ENCODE measurements at places on chromosomes 7 and 10.

GRCh38 chr7:50226669-50227068 is 77.8 kb upstream of the IKZF1 start:
- DNase-seq: no peak

DNA sequence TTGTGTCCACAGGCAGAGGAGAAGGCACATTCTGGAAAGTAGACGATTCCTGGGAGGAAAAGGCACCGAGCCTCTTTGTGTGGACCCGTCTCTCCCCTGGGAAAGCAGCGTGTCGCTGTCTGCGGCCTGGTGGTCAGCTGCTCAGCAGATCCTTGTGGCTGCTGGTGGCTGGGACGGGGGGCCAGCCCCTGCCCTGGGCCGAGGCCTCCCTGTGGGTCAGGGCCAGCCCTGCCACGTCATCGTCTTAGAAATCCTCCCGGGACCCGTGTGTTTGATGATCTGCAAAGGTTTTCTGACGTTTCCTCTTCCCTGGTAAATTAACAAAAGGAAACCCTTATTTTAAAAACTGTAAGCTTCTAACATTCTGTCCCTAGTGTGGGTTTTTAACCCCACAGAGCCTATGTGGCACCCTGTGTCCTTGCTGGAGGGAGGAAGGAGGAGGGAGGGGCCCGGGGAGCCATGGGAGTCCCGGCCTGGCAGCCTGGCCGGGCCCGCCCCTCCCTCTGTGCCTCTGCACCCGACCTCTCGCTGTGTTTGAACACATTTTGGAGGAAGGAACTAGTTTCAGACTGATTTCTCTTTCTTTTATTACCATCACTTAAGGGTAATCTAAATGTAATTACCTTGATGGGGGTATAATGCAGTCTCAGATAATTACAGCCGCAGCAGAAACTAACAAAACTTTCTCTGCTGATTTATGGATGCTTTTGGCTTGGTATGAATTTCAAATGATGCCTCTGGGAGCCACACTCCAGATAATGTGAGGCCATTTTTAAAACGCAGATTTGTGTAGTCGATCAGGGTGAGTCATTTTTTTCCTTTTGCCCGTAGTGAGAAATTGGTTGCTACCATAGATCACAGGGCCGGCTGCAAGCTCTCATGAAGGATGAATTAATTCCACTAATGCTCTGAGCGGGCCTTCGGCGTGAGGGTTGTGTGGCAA is 85.5 kb downstream of the NKX6-2 start:
- DNase-seq: no peak

DNA sequence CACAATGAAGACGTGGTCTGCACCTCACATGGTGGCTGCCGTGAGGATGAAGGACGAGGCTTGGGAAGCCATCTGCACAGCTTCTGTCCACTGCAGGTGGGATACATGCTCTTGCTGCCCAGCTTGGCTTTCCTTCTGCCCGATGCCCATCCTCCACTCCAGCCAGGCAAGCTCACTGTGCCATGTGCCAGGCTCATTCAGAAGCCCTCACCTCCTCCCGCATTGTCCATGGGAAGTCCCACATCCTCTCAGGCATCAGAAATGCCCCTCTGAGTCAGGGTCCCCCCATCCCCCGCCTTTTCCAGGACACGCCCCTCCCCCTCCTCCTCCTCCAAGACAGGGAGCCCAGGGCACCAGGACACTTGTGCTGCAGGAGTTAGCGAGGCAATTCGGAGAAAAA is 4.6 kb upstream of the NOM1 start:
- no peak for DNase-seq

DNA sequence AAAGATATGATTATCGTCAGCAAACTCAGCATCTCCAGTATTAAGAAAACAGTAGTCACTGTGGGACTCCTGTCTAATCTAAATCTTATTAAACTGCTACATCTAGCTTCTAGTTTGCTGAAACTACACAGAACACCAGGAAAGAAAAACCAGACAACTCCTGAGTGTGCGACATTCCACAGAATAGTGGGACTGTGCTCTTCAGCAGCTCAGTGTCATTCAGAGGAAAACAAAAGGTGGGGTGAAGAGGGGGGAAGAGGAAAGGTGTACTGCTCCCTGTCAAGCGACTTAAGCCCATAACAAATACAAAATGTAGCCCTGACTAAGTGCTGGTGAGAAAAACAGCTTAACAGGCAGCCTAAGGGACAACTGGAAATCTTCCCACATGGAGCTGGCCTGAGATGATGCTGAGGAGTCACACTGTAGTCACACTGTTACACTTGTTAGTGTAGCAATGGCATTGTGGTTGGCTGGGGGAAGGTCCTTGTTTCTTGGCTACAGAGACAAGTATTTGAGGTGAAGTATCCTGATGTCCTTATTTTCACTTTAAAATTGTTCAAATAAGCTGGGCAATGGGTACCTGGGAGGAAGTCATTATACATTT is 135.5 kb downstream of the USP6NL start:
- DNase-seq: no peak

GRCh38 chr10:110946496-110946895 is 27.1 kb downstream of the SHOC2 start:
- DNase-seq: no peak

DNA sequence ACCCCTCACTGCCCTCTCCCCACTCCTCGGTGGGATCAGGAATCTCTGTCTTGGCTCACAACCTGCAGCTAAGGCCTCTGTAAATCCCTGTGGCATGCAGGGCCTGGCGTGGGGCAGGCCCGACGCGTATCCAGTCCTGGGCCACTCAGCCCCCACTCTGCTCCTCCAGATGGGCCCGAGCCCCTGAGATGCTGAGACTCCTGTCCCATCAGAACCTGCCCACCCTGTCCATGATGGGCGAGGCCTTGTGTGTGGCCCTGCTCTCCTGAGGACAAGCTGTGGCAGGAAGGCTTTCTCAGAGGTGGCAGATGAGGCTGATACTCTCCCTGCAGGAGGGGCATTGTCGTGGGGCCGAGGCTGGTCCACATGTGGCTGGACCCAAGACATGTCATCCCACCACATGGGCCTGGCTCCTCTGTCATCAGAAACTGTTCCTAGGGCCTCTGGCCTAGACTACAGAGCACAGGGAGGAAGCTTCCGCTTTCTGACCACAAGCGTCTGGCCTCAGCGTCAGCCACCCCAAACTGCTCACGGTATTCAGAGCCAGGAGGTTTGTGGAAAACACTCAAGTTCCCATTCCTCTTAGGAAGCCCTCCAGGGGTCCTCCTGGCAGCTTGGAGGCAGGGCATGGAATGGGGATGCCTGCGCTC is 6.0 kb downstream of the ALOX5 start:
- DNase-seq: no peak

DNA sequence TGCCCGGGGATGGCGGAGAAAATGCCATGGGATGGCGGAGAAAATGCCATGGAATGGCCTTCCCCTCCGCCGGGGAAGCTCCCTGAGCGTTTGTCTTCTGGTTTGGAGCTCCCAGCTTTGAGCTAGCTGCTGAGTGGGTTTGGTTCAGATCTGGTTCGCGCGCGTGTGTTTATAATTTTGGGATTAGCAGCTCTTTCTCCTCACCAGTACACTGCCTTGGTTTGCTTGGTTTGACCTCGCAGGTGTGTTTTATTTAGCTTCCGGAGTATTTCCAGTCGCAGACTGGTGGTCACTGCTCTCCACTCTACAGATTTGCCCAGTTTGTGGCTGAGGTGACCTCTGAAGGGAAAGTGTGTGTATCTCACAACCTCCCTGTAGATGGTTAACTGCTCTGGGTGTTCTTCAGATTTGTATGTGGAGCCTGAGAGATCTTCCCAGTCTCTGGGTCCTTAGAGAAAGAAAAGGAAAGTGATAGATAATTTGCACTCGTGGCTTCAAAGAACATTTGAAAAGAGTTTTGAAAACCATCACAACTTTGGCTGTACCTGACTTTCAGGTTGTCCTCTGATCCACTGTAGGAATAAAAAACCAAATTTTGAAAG is 597 bp downstream of the ZNF277 start:
- DNase-seq: peak; percentile 45

DNA sequence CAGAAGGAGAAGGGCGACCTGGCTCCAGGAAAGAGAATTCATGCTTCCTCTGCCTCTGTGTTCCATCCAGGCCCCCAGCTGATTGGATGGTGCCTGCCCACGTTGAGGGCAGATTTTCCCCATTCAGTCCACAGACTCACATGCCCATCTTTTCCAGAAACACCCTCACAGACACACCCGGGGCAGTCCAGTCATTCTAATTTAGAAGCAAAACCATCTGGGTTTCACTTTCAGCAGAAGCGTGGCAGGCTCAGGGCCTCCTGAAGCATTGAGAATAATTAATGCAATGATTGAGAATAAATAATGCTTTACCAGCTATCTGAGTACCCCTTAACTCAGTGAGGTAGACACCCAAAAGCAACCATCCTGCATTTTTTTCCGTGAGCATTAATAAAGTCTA is 30.2 kb upstream of the CREB5 start:
- no peak for DNase-seq

GRCh38 chr7:132082394-132082793 is 493.9 kb downstream of the PLXNA4 start:
- DNase-seq: no peak

- DNase-seq: no peak
These were observed 126.7 kb upstream of the ZNF32 start for GRCh38 chr10:43775384-43775783.

DNA sequence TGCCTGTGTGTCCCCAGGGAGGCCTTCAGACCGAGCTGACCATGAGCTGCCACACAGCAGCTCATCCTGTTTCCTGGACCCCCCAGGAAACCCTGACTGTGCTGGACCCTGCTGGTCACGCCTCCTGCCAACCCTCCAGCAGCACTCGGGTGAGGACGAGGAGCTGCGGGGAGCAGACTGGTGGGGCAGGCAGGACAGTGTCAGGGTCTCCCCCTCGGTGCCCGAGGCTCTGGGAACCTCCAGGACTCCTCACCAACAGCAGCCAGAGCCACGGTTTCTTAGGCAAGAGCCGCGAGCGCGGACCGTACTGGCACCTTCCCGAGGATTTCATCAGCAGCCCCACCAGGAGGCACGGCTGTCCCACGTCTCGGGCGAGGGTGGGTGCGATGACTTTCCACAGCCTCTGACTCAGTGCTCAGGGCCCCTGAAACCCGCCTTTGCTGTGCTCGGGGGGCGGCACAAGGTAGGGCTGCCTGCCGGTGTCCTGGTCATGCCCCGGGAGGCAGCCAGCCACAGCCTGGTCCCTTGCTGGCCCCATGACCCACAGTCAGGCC is 186.9 kb downstream of the ELFN1 start:
- no peak for DNase-seq

DNA sequence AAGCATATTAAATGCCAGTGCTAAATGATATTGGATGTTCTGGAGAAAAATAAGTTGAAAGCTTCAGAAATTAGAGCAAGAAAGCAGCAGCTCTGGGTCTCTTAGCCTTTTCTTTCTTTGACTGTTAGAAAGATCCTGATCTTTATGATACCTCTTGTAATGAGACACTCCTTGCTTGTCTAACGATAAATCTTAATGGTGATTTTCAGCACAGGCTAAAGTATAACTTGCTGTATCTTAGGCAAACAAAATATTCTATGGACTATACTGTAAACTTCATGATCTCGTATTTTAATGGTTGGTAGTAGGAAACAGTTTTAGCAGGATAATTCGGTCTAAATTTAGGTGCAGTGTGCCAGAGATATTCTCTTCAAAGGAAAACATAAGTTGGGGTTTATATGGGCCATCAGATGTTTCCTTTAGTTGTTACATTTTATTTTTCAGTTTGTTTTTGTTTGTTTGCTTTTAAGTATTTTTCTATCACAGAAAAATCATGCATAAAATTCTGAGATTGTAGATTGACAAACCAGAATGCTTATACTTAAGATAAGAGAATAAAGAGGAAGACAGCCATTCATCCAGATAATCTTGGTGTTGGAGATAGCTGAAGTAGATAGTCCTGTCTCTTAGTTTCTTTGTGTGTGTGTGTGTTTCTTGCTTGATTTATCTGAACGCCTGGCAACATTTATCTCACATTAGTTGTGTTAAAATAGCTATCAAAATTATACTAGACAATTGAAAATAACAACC is 4.7 kb downstream of the CASD1 start:
- no peak for DNase-seq

DNA sequence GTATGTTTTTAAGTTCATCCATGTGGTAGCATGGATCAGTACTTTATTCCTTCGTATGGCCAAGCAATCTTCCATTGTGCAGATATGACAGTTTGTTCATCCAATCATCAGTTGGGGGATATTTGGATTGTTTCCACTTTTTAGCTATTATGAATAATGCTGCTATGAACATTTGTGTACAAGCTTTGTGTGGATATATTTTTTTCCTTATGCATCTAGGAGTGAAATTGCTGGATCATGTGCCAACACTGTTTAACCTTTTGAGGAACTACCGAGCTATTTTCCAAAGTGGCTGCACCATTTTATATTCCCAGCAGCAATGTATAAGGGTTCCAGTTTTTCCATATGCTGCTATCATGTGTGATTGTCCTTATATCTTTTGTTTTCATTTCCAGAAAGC is 140.1 kb downstream of the HIBADH start:
- no peak for DNase-seq

GRCh38 chr10:74825371-74826141 is 844 bp upstream of the KAT6B start:
- DNase-seq: peak; percentile 44

DNA sequence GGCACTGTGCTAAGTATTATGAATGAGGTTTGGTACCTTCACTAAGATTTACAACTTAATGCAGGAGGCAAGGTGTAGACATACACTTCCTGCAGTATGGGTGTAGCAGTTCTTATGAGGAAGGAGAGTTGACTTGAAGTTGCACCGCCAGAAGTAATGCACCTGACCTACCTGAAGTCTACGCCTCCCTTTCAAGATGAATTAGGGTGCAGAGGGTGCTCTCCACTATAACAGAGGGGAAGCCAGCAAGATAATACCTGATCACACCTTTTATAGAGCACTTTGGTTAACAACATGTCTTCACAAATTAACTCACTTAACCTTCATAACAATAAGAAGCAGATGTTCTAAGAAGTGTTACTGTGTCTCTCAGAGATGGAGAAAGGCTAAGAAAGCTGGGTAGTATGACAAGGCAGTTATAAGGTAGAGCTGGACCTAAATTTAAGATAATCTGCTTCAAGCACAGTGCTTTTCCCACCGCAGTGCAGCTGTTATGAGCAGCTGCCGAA is 552 bp upstream of the RAB18 start:
- DNase-seq: no peak

GRCh38 chr10:34380856-34381255 is 434.2 kb downstream of the PARD3 start:
- no peak for DNase-seq

GRCh38 chr7:129431911-129432643 is 2.2 kb upstream of the STRIP2 start:
- no peak for DNase-seq

GRCh38 chr7:17333221-17333620 is 34.8 kb downstream of the AHR start:
- no peak for DNase-seq

DNA sequence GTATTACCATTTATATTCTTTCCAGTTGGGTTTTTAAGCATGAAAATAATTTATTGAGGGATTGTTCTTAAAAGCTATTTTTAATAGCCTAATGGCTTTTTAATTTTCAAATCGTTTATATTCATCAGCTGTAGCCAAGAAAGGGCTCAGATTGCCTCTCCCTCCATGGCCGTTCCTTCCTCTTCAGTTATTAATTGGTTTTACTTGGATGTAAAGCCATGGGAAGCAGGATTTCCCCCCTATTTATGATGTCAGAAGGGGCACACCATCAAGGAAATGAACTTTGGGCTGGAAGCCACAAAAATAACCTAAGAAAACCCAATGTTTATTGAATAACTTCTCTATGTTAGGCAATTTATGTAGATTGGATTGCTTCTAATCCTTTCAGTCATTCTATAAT is 656.3 kb downstream of the TYW1 start:
- DNase-seq: no peak

- DNase-seq: no peak
These were observed 132.1 kb upstream of the LANCL2 start for GRCh38 chr7:55233001-55233400.

GRCh38 chr7:130409712-130410072 is 29.4 kb downstream of the CPA1 start:
- DNase-seq: no peak
